HCEC 1CT (cell line): ENCODE measurements at places on chromosomes 1 and 21.

DNA sequence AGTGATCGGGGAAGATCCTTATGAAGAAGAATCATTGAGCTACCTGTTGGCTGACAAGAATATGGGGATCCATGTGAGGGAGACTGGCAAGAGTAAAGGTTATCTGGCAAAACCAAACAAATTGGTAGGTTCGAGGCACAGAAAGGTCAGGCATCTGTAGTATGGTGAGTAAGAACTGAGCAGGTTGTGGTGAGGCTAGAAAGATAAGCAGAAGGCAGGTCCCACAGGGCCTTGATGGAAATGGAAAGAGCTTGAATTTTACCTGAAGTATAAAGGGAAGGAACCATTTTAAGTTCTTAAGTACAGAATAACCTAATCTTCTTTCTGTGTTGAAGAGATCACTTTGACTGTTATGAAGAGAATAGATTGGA, 11.1 kb downstream of the PTPRC start:
- DNase-seq, result no peak

DNA sequence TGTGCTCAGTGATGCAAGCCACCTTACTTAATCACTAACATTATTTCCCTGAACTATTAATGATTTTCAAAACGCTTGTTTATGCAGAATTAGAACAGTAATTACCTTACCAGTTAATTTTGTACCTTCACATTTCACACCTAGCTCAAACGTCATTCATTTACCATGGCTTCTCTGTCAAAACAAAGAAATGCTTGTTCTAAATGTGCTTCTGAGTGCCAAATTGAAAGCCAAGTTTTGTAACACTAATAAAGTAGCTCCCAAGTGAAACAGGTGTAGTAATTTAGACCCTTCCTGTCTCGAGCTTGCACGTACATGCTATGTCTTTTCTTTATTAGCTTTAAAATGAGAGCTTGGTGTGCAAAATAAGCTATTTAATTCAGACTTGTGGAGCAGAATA, 533.7 kb upstream of the PKN2 start:
- DNase-seq, result no peak

DNA sequence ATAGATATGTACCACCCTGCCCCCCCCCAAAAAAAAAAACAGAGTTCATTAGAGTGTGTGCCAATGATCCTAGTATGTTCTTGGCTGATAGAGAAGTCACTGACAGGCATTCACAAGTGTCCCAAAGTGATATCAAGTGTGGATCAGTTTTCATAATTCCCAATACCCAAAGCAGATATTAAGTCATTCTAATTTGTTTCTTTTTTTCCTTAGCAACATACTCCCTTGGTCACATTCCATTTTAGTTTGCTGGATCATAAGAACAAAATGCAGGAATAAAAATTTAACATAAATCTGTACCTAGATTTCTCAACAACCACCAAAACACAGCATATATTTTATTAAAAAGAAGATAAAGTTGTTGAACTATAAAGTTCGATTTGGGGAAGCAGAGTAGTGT, 129.8 kb upstream of the PALMD start:
- no peak for DNase-seq

DNA sequence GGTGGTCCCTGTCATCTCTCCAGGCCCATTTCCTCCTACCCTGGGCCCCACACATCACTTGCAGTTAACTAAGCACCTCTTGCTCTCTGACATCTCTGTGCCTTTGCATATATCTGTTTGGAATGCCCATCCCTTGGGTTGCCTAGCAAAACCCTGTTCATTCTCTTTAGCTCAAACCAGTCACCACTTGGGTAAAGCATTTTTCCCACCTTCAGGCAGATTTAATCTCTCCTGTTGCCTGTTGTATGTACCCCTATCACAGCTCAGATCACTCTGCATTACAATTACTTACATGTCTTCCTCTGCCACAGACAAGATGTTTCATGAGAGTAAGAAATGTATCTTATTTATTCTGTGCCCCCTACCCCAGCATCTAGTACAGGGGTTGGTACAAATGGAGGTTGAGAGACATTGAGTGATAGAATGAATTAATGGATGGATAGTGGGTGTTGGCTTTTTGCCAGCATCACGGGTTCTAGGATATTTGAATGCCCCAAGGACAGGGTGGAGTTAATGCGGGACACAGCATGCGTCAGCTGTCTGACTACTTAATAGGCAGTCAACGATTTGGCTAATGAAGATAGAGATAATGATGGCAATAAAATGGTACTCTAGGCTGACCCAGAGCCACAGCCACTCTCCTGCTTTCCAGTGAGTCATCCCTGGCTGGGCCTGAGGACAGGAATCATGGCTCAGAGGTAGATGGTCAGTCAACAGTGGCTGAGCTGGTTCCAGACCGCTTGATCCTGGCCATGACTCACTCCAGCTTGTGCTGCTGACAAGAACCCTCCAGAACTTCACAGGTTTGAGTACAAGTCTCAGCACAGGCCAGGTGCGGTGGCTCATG, 6.5 kb downstream of the NR0B2 start:
- DNase-seq, result peak; percentile 88

DNA sequence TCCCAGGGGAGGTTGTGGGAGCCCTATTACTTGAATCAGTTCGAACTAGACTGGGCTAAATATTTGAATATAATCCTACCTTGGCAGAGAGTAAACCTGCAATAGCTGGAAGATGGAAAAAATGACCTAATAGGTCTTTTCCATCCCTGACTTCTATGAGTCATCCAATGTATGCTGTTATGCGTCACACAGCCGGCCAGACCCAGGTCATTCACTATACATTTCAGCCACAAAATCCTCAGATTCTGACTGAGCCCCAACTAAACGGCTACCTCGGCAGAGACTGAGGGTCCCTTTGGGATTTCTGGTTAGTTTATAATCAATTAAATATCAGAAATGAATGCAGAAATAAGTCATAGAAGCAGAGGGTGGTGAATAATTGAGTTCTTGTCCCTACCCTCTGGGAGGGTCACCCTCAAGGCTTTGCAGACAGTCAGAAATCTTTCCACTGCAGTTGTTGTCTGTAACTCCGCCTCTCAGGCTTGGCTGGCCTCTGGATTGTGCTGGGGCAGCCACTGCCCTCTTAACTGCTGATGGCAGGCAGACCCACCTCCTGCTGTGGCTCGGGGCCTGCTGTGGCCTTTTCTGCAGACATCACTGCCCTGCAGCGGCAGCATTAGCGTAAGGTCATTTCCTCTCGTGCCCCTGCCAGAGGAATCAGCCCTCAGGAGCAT, 240.5 kb downstream of the TGFB2 start:
- peak; percentile 77 for DNase-seq

- no peak for DNase-seq
Observed at GRCh38 chr1:247270003-247270402, 14.1 kb downstream of the VN1R5 start.

DNA sequence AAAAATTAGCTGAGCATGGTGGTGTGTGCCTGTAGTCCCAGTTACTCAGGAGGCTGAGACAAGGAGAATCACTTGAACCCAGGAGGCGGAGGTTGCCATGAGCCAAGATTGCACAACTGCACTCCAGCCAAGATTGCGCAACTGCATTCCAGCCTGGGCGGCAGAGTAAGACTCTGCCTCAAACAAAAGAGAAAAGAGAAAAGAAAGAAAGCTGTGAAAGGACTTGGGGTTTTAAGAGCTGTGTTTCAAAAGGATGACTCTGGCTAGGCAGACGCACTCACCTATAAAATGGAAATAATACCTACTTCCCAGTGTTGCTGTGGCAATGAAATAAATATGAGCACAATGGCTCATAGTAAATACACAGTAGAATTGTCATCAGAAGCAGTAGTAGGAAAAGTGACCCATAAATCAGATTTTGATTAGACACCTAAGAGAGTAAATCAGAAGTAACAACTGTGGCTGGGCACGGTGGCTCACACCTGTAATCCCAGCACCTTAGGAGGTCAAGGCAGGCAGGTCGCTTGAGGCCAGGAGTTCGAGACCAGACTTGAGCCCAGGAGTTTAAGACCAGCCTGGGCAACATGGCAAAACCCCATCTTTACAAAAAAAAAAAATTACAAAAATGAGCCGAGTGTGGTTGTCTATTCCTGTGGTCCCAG, 45.9 kb upstream of the PUM1 start:
- DNase-seq, result peak; percentile 50

DNA sequence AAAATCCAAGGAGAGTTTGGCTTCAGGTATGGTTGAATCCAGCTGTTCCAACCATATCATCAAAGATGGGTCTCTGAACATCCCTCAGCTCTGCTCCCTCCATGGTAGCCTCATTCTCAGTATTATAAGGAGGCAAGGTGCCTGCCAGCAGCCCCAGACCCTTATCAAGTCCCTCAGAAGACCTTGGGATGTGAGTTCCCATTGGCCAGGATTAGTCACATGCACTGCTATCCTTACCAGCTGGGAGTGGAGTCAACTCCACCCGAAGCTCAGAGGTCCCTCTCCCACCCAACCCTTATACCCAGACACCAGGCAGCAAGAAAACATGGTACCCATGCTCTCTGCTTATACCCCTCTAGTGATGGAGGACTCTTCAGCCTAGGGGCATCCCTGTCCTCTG, 153.7 kb upstream of the ZBTB40 start:
- DNase-seq, result no peak

DNA sequence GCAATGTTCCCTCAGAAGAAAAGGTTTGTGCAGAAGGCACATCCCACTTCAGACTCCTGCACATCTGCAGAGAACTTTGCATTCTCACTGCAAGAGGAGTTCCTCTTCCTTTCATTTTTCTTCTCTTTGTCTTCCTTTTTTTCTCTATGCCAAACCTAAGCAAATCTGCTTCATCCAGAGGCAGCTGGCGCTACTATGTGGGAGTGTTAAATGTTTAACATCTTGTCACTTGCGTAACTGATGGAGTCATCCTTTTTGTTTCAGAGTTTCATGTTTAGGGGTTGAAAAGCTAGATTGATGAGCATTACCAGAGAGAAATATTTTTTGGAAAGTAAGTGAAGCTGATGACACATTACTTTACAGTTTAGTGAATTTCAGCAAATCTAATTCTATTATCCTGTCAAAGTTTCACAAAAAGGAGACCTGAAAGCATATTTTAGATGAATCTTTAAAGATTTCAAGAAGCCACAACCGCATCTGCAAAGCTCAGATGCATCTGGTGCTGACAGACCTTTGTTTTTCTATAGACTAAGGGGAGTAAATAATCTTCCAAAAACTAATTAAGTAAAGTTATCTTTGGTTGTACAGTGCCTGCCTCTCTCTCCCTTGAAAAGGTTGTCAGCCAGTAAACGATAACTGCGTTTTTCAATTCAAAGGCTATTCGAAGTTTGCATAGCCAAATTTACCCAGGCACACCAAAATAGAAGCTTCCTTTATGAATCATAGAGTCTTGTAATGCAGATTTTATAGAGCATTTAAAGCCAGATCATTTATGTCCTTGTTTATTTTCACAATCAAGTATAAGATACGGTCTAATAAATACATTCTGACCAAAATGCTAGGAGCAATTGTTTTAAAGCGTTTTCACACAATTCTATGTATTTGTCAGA, 1.2 kb upstream of the LRRC53 start:
- DNase-seq, result no peak

DNA sequence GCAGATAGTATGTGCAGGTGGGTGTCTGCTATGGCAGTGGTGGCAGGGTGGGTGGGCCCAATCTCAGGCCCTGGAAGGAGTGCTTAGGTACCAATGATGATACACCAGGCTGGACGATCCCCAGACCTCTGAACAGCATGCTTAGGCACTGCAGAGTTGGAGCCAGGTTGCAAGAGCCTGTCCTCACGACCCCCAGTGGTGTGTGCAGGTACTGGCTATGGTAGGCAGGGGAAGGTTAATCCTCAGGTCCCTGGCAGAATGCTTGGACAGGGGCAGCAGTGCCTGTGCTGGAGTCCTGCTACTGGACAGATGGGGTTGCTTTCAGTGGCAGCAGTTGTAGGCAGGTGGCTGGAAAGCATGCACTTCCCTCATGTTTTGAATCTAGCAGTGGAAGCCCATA, 100.5 kb upstream of the NEK7 start:
- DNase-seq, result no peak

DNA sequence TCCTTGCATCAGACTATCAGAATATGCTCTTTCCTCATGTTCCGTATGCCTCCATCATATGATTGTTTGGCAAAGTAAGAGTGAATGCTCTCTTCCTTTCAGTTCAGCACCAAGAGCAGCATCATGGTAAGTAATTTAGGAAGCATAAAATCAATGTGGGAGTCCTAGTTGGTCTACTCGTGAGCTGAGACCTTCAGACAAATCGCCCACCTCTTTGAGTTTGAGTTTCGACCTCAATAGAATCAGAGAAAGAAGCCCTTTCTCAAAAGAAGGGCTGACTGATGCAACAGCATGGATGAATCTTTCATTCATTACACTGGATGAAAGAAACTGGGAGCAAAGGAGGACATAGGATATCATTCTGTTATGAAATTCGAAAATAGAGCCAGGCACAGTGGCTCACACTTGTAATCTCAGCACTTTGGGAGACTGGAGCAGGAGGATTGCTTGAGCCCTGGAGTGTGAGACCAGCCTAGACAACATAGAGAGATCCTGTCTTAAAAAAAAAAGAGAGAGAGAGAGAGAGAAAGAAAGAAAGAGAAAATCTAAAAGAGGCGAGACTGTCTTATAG, 112.5 kb downstream of the ZC3H11B start:
- DNase-seq, result no peak

DNA sequence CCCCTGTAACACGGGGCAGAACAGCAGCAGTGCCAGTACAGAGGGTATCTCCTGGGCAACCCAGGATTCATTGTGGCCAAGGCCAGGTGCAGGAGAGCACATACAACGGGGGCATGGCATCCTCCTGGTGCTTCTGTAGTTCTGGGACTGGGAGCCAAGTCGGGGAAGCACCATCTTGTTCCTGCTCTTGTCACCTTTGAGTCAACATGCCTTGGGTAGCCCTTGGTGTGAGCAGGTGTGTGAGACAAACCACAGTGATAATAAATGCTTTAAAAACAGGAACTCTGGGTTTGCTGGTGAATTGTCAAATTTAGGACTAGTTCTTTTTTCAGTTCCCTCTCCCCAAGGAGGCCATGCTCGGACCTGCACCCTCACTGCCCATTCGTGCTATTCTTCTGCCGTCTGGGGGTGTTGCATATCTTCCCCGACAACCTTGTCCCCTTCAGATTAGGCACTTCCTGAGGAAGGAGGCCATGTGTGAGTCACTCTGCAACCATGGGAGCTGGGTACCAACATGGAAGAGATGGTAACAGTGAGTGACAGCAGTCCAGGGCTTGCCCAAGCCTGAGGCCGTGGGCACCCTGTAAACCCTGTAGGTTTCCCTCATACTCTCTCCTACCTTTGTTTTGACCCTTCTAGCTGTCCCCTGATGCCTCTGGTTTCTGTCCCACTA, 150.2 kb downstream of the GRIK3 start:
- DNase-seq, result no peak

- peak; percentile 83 for DNase-seq
Observed at GRCh38 chr1:226863446-226863845, 7.0 kb upstream of the PSEN2 start.

- DNase-seq, result no peak
Observed at GRCh38 chr21:25424634-25425033, 182.6 kb downstream of the MRPL39 start.

- DNase-seq, result peak; percentile 62
Observed at GRCh38 chr1:79198832-79199231, 192.3 kb upstream of the ADGRL4 start.

GRCh38 chr1:205244384-205244783, 16.6 kb downstream of the TMCC2 start:
- DNase-seq, result no peak
